ENCODE measurements at places on chromosomes 3 and 15. TPM values are rescaled to one million over a fixed set of nuclear protein-coding genes. Genes with fewer than 3 reads are reported as not detected.

DNA sequence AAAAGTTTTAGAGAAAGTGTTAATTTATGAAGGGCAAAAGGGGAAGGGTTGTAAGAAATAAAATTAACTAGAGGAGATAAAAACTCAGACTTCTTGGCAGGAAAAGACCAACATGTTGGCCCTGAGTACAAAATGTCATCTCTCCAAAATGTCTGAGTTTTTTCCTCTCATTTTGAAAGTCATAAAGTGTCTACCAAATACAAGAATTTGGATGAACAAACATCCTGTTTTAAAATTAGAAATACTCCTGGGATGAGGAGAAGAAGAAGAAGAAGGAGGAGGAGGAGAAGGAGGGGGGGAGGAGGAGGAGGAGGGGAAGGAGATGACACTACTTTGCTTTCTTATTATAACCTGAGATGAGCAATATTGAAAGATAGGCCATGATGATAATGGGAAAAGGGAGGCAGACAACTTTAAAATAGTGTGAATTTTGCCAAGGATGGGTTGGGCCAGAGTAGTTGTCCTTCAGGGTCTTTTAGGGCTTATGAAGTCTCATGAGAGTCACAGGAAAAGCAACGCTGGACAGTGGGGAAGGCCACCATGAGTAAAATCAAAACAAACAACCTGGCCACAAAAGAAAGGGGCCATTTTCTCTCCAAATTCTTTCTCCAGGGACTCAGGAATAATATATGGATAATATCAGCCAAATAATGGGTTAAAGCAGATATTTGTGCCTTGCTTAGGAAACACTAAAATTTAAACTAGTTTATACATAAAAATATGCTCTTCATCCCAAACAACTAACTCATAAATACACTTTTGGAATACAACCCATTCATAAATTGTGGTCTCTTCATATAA is 632.9 kb downstream of the EPHA3 start:
- DNase-seq: no peak

GRCh38 chr3:22322861-22323260 is 571.9 kb upstream of the ZNF385D start:
- no peak for DNase-seq

DNA sequence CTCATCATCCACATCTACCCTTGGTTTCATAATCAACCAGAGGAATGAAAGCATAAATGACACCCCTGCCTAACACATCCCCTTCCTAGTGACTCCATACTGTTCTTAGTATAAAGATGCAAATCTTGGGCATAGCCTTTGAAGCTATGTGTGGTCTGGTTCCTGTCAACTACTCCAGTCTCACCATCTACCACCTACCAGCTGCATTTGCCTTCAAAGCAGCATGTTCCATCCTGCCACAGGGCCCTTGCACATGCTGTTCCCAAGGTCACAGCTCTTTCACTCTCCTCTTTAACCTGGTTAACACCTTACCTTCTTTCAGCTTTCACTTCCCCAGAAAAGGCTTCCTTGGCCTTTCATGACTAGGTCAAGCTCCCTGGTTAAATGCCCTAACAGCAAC is 62.3 kb upstream of the ARHGEF3 start:
- peak; percentile 50 for DNase-seq

Gene GOLGA8T
- total RNA-seq: 0.21 TPM

Gene C3orf20
- total RNA-seq: not detected

Gene ADAMTS9
- not detected for total RNA-seq
